ENCODE measurements at places on chromosomes 2 and 18.

DNA sequence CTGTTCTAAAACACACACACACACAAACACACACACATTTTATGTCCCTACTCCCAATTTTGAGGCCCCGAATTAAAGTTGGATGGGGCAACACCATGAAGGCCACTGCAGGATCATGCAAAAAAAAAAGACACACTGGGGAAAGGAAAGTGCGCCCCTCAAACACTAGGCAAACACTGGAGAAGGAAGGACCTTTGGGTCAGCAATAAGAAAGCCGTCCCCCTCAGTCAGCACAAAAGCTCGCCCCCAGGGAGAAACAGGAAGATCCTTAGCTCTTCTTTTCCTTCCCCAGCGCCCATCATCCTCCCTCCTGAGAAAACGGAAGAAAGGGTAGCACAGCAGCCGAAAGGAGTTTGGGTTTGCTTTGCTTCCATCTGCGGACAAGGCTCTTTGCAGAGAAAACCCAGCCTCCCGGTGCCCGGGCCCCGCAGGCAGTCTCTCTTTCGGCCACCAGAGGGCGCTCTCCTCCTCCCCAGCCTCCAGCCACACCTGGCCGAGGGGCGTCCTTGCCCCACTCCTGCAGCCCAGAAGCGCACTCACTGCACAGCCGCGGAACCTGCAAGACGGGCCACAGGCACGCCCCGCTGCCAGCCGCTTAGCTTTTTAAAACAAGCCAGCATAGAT, 248.5 kb downstream of the CDH20 start:
- peak; percentile 81 for DNase-seq

DNA sequence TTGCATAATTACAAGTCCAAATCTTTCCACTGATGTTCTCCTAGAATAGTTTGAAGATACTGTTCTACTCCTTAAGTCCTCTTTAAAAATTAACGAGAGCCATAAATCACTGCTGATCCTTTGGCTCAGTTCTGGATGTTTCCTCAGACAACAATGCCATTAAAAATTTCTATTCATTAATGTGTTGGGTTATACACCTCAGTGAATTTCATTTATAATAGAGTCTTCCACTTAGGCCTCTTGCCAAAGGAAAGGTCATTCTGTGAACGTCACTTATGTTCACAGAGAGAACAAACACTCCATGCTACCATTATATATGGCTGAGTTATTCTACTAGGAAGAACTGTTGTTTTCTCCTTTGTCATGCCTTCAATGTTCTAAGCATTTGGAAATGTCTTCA, 1472.3 kb upstream of the CELF4 start:
- no peak for DNase-seq

DNA sequence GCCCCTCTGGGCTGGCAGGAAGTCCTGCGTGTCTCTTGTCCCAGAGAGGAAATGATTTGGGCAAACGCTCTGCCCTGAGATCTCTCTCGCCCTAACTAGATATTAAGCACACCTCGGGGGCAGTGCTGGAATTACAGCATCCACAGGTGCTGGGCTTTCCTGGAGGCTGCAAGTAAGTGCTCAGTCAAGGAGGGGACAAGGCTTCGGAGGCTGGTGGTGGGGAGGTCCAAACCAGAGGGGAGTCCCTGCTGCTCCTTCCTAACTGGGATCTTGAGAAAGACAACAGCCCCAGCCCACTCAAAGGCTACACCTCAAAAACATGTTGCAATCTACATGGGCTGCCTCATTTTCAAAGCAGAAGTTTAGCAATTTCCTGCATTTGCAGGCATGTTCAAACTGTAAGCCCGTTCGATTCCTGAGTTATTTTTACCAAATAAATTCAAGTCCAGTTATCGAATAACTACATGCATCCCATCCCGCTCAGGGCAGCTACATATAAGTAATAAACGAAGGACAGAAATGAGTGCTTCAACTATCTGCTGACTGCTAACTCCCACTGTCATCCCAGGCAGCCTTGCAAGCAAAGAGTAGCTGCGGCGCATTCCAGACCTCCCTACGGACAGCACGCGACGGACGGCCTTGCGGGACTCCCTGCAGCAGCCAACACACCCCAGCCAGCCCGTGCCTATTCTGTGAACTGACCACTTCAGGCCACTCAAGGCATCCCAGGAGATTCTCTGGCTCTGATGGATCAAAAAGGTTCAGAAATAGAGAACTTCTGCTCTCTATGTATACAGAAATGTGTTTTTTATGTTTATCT, 27.5 kb downstream of the ZNF516 start:
- DNase-seq: no peak

DNA sequence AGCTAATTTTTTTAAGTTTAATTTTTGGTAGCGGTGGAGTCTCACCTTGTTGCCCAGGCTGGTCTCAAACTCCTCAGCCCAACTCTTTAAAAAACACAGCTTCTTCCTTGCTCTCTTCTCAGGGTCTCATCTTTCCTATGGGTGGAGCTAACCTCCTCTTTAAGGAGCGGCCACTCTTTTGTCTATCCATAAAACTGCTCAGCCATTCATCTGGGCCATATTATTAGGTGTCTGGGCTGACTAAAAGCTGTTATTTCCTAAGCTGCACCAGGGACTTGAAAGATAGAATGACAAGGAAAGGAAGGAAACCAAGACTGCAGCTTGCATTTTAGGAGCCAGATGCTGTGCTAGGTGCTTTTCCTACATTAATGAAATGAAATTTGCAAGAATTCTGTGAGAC, 35.8 kb upstream of the THOC1 start:
- DNase-seq: no peak

GRCh38 chr2:119494163-119494790, 30.0 kb downstream of the SCTR start:
- DNase-seq: no peak
